ENCODE measurements at places on chromosomes 6 and 20.

DNA sequence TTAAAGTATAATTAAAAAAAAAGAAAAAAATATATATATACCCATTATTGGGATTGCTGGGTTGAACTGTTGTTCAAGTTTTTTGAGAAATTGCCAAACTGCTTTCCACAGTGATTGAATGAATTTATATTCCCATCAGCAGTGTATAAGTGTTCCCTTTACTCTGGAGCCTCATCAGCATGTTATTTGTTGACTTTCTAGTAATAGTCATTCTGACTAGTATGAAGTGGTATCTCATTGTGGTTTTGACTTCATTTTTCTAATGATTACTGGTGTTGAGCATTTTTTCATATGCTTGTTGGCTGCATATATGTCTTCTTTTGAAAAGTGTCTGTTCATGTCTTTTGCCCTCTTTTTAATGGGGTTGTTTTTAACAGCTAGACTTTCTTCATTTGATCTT is 1260.8 kb upstream of the GJE1 start:
- DNase-seq: no peak

- no peak for DNase-seq
Measured at GRCh38 chr6:52931351-52931750, 21.9 kb upstream of the GSTA3 start.

GRCh38 chr6:41547799-41548097 is 1.6 kb downstream of the FOXP4 start:
- no peak for DNase-seq

- no peak for DNase-seq
Measured at GRCh38 chr6:5639193-5639592, 367.5 kb downstream of the NRN1 start.

GRCh38 chr6:115969207-115969929 is 91.3 kb downstream of the FRK start:
- DNase-seq: no peak

DNA sequence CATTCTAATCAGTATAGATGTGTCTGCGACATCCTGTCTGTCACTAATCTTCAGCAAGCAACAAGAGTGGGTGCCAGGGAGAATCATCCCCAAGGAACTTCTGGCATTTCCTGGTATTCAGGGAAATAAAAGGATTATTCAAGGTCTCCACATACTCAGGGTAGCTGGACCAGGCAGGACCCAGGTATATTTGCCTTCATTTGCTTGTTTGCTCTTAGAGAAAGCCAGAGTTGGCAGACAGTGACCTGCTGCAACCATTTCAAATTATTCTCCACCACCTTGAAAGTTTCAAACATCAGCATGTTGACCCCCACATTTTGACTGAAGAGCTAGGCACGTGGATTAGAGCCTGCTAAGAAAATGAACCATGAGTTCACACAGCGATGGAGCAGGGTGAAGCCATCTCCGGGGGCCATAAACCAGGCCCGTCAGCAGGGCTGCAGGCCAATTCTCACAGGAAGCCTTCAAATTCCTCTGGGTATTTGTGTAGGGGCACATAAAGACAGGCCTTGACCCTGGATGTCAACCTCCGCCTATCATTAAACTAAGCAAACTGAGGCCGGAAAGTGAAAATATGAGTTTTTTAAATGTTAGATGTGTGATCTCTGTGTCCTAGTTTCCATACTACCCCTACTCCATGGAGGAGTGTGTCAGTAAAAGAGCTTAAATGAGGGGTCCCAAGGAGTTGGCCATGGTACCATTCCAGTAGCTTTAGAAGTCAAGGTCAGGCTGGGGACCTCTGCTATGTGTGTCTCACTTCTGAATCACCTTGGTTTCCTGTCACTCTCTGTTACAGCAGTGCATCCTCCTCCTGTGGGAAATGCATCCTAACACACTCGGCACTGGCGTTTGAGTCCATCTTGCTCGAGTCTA is 32.9 kb downstream of the TRAM2 start:
- no peak for DNase-seq

DNA sequence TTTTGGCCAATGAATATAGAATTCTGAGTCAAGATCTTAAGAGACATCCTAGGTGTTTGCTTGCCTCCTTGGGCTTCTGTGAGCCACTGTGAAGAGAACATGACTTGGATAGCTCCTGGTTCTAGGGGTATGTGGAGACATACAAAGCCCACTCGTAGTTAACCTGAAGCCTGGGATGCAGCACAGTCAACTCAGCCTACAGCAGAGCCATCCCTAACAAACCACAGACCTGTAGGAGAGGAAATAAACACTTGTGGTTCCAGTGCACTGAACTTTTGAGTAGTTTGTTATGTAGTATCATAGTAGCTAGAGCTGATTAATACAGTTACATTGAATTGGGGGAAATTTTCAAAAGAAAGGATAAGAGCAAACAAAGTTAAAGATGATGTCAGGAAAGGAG is 474.4 kb upstream of the HSF2 start:
- no peak for DNase-seq
